ENCODE measurements at places on chromosomes 7 and 10. TPM values are rescaled to one million over a fixed set of nuclear protein-coding genes. Genes with fewer than 3 reads are reported as not detected.

Gene TMEM213
- polyA plus RNA-seq, result not detected

Gene UFSP1
- polyA plus RNA-seq, result 6.2 TPM

Gene SPDYE1
- not detected for polyA plus RNA-seq

Gene KLF14
- polyA plus RNA-seq, result 0.31 TPM

Gene HOXA3
- 7.4 TPM for polyA plus RNA-seq

Gene PRKAR2B
- polyA plus RNA-seq, result 143 TPM

Gene IGF2BP3
- polyA plus RNA-seq, result 0.68 TPM

Gene DYDC2
- not detected for polyA plus RNA-seq

Gene MET
- 3.4 TPM for polyA plus RNA-seq

Gene LRRC61
- polyA plus RNA-seq, result 8.6 TPM

Gene UBTD1
- polyA plus RNA-seq, result 24.9 TPM

Gene HOXA4
- 1.2 TPM for polyA plus RNA-seq

Gene MRPS16
- 37.3 TPM for polyA plus RNA-seq

Gene SGCE
- polyA plus RNA-seq, result 12.3 TPM

Gene LAMTOR4
- polyA plus RNA-seq, result 307 TPM

Gene SSC4D
- polyA plus RNA-seq, result 4.7 TPM

Gene C10orf105
- 0.03 TPM for polyA plus RNA-seq

Gene NRP1
- 16.0 TPM for polyA plus RNA-seq

Gene AKR1C3
- polyA plus RNA-seq, result 122 TPM

Gene ASZ1
- polyA plus RNA-seq, result not detected

Gene CDNF
- polyA plus RNA-seq, result 1.0 TPM

Gene CCDC6
- 8.6 TPM for polyA plus RNA-seq

Gene CYP2C19
- not detected for polyA plus RNA-seq

Gene HOXA5
- polyA plus RNA-seq, result 11.8 TPM

Gene ZNF107
- 1.1 TPM for polyA plus RNA-seq

Gene CCL24
- 0.20 TPM for polyA plus RNA-seq

Gene HOGA1
- 6.6 TPM for polyA plus RNA-seq

Gene C7orf33
- polyA plus RNA-seq, result not detected

Gene OR6V1
- polyA plus RNA-seq, result not detected

Gene MICALL2
- polyA plus RNA-seq, result 20.9 TPM

Gene SH2D4B
- not detected for polyA plus RNA-seq

Gene CNPY1
- not detected for polyA plus RNA-seq
